ENCODE measurements at places on chromosomes 2 and 18.

DNA sequence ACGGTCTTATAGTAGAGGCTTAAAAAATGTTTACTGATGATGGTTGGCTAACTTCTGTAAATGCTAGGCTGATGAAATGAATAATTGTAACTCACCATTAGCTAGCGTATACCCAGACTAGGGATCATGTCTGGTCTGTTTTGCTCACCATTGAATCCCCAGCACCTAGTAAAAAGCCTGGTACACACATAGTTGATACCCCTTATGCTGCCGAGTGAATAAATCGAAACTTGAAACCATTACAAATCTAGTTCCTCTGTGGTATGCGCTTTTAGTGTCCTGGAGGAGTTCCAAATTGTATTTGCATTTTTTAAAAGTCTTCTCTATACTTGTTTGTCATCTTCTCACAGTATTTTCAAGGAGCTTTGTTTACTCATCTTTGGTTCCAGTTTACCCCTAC is 1.3 kb downstream of the TAF1B start:
- DNase-seq = peak; percentile 9

DNA sequence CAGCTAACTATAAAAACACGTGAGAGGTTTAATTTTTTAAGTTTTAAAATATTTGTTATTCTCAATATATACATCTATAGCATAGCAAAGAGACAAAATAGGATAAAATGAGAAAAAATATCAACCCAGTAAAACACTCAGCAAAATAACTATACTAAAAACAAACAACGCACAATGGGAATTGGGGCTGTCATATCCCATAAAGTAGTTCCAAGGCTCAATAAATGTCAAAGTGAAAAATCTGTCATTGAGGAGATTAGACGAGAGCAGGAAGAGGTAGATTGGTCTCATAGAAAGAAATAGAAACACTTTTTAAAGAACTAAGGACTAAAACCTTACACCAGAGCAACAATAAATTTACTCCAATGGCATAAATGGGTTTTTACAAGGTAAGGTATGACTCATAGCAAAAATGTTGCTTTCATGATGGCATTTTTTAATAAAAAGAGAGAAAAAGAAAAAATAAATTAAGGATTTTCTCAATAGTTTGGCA is 153.7 kb downstream of the EVA1A start:
- no peak for DNase-seq

DNA sequence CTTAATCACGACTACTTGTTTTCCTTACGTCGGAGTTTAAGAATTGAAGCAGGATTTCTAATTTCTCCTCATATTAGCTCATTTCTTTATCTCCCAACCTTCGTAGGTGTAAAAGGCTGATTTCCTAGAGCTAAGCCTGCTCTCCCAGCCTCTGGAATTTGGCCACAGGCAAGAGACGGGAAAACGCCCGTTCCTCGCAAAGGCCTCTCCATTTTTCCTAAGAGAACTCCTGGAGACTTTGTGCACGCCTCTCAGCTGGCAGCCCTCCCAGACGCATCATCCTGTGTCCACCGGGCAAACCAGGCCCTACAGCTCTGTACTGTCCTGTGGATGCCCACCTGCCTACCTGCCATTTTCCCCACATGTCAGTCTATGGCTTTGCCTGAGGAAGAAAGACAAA is 106.3 kb downstream of the FTCDNL1 start:
- DNase-seq = no peak

DNA sequence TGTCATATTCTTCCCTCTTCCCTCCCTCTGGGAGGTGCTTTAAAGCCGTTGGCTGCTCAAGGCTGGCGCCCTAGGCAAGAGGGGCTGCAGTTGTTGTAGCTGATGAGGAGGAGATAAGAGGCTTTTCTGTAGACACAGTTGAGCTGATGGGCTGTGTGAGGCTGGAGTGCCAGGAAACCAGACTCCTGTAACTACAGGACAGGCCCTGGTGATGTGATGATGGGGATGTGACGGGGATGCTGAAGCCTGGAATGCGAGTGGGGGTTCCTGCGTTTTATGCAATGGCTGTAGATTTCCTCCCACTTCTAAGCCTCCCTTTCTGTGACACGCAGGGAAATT is 5.7 kb upstream of the EFR3B start:
- DNase-seq = no peak

DNA sequence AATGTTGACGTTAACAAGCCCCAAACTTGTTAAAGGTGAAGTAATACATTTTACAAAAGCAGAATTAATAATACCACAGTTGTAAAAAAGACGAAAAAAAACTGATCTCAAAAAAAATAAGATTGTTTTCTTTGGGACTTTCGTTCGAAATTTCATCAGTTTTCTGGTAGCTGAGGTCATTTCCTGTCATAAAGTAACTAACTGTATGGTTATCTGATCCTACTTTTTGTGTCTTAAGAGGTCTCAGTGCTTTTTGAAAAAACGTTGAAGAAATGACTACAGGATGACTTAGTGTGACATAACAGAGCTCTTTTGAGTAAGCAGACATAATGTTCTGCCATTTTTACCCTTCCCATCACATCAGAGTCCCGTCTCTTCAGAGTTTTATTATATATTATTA is 79.3 kb downstream of the BIRC6 start:
- no peak for DNase-seq

- DNase-seq = peak; percentile 14
These were observed 59.6 kb downstream of the LONRF2 start for GRCh38 chr2:100262555-100263320.

GRCh38 chr2:180247658-180248057 is 240.6 kb upstream of the CWC22 start:
- no peak for DNase-seq

DNA sequence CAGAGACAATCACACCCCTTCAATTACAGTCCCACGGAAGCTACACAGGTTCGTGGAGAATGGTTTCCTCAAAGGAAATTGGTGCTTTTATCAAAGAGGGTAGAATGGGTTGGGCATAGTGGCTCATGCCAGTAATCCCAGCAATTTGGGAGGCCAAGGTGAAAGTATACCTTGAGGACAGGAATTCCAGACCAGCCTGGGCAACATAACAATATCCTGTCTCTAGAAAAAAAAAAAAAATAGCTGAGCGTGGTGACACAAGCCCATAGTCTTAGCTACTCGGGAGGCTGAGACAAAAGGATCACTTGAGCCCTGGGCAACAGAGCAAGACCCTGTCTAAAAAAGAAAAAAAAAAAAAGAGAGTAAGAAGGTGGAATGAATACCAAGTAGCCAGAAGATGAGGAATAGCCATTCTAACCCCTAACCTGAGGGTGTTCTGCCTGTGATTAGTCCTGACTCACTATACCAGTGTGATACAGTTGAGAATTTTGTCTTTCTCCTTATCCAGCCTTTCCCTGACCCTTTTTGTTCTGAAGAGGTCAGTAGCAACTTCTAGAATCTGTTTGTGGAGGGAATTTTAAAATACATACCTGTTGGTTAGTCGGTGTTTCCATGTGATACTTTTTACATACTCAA is 283.2 kb downstream of the MREG start:
- no peak for DNase-seq

GRCh38 chr2:24749069-24749691 is 44.0 kb downstream of the PTRHD1 start:
- DNase-seq = no peak

DNA sequence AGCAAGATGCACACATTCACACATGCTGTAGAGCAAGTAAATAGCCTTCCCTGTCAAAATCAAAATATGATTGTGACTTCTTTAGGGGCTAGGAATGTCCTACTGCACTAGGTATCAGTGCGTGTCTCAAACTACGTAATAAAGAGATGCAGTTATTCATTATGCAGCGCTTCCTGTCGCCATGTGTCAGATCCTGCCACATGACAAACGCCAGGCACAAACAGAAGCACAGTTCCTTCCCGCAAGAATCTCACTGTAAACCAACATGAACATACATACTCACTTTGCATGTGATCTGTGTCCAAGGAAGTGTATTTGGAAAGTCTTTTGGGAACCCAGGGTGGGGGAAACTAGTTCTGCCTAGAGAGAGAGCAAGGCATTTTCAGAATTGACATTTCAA is 599.9 kb downstream of the RNF144A start:
- DNase-seq = no peak
